RWPE1 (cell line): ENCODE measurements at places on chromosomes 6 and 20.

DNA sequence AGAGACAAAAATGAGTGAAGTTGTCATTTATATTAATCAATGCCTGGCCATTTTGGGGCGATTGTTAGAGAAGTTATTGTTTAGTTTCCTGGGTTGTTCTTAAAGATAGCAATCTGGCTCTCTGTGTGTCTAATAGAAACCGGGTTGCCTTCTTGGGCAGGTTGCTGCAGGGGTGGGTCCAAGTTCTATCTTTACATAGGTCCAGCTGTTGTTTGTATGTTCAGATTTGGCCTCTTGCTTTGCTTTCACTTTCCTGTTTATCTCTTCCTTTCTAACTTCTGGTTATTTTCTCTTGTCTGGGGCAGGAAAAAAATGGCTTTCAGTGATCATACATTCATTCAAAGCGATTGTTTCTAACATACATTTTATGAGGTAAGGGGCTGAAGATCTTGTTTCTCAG is 128.4 kb upstream of the NOX3 start:
- no peak for DNase-seq

GRCh38 chr6:129485746-129486145 is 224.2 kb downstream of the ARHGAP18 start:
- no peak for DNase-seq

- DNase-seq, result peak; percentile 52
Observed at GRCh38 chr20:58652606-58653294, 1.7 kb downstream of the STX16 start.

DNA sequence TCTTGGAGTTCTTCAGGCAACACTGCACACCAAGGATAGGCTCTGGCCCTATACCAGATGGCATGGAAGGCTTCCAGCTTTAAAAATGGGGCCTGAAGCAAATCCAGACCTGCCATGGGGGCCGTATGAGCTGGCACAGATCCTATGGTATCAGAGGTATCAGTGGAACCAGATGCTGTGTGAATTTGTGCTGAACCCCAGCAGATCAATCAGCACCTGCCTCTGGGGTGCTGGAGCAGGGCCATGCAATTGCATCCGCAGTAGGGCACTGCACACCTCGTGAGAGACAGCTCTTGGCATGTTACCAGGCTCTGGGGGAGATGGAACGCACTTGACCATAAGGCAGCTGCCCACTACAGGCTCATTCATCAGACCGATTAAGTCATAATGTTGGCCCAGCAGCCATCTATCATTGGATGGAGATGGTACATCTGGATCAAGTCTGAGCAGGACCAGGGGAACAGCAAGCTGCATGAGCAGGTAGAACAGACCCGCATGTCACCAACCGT is 221.5 kb downstream of the MYLK4 start:
- DNase-seq, result no peak

DNA sequence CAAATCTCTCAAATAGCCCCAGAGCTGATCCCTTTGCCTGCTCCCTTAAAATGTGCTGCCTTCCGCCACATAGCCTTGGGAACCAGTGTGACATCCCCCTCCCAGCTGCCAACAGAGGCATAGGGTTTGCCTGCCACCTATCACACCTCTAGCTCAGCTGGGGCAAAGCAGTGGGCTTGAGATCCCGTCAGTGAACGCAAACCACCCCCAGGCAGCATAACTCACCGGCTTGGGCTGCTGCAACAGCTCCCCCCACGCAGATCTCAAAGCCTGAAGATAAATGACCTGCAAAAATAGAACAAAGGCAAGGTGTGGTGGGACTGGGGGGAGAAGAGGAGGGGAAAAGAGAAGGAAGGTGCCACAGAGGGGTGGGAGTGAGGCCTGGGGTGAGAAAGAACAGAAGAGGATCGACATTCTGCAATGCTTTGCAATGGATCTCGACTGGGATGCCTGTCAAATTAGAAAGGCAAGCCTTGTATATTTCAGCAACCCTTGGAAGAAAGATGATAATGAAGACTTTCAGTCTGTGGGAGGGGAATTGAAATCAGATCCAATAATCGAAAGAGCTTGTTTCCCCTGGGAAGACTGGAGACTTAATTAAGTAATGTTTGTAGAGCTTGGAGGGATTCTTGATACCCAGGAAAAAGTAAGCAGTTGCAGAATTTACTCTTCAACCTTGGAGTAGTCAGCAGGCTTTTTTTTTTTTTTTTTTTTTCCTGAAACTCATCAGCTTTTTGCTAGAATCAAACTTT is 1.3 kb downstream of the PDYN start:
- DNase-seq, result no peak

DNA sequence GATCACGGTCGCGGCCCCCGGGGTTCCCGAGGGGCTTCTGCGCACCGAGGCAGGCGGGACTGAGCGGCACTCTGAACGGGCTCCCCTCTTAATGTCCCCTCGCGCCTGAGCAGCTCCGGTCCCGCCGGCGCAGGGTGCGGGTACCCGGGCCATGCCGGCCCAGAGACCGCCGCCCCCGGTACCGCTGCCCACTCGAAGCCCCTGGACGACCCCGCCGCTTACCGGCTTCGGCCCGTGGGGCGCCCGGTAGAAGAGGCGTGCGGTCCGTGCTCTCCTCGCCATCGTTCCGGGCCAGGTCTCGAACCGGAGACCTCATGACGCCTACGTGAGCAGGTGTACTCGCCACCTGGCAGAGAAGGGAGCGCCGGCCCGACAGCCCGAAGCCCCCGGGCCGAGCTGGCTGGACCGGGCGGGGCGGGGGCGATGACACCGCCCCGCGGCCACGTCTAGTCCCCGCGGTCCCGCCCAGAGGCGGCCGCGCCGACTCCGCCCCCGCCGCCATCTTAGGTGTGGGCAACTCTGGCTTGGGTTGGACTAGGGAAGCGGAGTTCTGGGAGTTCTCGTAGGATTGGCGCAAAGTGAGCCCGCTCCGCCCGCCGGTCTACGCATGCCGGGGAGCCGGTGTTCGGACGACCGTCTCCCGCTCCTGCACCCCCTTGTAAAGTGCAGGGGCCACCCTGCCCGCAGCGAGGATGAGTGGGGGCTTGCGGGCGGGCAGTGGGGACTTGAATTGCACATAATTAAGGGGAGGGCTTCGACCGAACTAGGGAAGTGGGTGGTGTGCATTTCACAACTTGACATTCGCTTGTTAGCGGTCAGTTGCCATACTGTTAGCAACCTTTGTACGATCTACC is at the start of gene SLC17A5:
TSS of gene SLC17A5 (minus strand) at position 422 of the 854 bp plus-strand sequence. CDS start at position 316, 106 bp downstream.
- DNase-seq, result peak; percentile 93

DNA sequence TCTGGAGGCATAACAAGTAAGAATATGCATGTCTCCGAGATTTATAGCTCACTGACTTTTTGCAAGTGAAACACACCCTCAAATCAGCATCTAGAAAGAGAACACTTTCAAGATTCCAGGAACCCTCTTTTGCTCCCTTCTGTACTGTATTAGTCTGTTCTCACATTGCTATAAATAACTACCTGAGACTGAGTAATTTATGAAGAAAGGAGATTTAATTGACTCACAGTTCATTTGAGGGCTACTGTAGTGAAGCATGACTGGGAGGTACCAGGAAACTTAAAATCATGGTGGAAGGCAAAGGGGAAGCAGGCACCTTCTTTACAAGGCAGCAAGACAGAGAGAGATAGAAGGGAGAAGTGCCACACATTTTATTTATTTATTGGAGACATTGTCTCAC is 269.9 kb downstream of the UTRN start:
- no peak for DNase-seq

DNA sequence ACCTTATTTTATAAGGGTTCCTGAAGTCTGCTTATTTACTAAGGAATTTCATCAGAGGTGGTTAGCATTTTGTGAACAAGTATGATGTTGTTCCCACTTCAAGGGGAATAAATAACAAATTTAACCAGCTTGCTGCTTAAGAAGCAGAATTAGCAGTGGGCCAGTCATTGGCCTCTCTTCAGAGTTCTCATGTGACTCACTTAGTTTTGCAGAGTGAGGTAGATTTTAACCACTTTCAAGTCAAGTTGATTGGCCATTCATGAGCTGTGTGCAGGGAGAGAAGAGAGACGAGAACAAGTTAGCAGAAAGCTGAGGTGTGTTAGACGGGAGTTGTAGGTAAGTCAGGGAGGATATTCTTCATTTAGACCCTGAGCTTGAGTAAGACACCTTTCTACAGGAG is 18.1 kb downstream of the TOP1 start:
- DNase-seq, result peak; percentile 47

DNA sequence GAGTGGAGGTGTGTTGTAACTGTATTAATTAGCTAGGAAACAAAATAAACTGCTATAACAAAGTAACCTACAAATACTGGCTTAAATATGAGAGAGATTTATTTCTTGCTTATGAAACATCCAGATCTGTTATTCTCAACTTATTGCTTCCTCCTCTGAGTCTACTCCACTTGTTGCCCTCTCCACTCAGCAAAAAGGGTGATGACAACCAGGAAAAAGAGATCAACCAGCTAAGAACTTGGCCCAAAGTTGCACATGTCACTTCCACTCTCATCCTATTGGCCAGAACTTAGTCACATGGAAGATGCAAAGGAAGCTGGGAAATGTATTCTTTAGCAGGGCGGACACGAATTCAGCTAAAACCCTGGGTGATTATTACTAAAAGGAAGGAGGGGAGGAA is 5.2 kb upstream of the TP53RK start:
- peak; percentile 63 for DNase-seq

- no peak for DNase-seq
Observed at GRCh38 chr20:58553166-58553696, 38.0 kb upstream of the APCDD1L start.

GRCh38 chr20:38208088-38208487 is 43.0 kb upstream of the TGM2 start:
- DNase-seq, result no peak

DNA sequence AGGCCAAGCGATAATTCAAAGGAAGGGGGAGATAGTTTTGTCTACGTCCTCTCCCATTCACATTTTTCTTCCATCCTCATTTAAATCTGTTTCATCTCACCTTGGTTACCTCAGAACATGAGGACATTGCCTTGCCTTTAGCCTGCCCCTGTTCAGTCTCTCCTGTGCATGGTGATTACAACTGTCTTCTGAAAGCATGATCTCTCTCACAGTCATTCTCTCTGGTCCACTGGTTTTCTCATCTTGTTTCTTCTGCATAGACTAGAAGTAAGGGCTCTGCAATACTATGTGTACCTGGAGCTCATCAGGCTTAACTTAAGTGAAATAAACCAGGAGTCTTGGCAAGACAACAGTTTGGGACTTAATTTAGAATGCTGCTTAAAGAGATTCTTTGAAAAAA is 31.4 kb downstream of the CLVS2 start:
- no peak for DNase-seq

- DNase-seq, result peak; percentile 51
Observed at GRCh38 chr20:4225745-4226144, 210.4 kb upstream of the RNF24 start.

DNA sequence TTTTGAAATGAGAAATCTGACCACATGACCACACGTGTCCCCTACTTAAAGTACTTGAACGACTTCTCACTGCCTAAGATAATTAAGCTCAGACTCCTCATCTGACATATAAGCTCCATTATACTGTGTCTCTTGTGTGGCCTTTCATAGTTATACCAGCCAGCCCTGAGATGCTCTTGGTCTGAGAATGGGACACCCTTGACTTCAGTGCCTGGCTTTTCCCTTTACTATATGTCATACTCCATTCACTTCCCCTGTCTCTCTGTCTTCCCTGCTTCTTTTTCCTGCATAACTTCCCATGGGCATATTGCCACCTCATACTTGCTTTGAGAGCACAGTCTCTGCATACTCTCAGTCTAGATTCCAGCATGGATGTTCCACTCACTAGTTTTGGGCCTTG is 53.4 kb upstream of the TINAG start:
- DNase-seq, result no peak

DNA sequence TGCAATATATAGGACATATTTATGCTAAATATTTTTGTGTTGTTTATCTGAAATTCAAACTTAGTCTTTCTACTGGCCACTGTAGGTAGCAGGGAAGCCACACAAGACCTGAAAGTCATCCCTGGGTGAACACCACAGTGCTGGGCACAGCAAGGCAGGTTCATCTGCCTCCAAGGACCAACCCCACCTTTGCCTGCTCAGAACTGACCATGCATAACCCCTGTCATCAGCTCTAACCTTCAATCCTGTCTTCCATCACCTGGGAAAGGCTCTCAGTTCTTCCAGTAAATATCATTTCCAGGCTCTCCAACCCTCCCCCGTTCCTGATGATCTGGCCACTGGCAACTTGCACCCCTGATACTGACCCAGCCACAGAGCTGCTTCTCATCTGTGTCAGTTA is 32.7 kb upstream of the CST7 start:
- no peak for DNase-seq

DNA sequence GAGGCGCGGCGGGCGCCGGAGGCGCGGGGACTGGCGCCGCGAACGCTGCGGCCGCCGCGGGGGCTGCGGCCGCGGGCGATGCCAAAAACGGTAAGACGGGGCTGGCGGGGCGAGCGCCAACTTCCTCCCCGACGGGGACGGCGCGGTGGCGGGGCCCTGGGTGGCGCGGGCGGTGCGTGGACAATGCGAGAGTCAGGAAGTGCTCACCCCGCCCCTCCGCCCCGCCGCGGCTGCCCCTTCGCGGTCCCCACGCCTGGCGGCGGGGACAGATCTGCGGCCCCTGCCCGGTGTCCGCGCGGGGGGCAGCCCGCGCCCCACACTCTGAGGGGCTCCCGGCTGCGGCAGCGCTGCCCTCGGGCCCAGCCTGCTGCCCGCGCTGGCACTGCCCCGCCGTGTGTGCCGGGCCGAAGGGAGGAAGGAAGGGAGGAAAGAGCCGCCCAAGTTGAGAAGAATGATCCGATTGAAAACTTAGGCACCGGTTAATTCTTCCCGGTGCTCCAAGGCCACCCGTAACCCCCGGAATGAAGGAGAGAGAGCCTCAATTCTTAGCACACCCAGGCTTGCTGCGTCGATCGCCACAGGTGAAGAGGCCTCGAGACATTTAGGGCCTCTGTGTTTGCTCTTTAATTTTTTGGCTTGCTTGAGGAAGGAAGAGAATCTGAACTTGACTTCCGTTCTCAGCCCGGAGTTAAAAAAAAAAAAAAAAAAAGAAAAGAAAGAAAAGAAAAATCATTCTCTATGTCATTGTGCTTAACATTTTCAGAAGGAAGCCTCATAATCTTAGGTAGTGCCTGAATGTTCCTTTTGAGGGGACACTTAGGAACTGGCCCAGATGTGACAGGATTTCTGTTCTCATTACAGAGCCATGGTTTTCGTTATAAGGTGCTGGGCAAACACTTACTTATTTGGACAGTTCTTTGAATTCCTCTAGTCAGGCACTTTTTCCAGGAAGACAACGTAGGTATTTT is 982 bp downstream of the HECA start:
- peak; percentile 18 for DNase-seq

- DNase-seq, result no peak
Observed at GRCh38 chr20:59259946-59260345, 40.5 kb upstream of the EDN3 start.

- DNase-seq, result peak; percentile 22
Observed at GRCh38 chr6:49676671-49677281, 36.6 kb downstream of the CRISP2 start.

GRCh38 chr6:122694075-122694474 is 83.9 kb downstream of the PKIB start:
- no peak for DNase-seq

GRCh38 chr6:110492584-110492983 is 16.2 kb upstream of the SLC22A16 start:
- DNase-seq, result no peak

GRCh38 chr6:4906293-4907276 is 97.3 kb downstream of the RPP40 start:
- no peak for DNase-seq

GRCh38 chr6:75374961-75375400 is 90.4 kb upstream of the TMEM30A start:
- no peak for DNase-seq
